ENCODE measurements at places on chromosomes 5 and 9.

DNA sequence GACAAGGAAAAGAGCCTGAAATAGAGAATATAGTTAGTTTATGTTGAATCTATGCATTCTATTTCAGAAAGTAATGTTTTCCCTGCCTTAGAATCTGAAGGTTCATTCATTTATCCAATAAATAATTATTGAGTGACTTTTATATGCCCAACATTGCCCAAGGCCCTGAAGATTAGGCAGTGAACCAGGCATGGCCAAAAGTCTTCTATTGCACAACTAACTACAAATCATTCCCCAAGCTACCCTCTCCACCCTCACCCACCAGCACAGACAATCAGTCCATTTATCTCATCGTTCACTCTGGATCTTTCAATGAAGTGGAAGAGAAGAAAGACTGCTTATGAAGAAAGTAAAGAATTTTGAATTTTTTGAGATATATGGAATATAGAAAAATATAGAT, 268.4 kb downstream of the PLK2 start:
- no peak for DNase-seq

- no peak for DNase-seq
Observed at GRCh38 chr5:97923496-97923895, 740.4 kb upstream of the RIOK2 start.

GRCh38 chr5:59506285-59506877, 387.1 kb downstream of the PDE4D start:
- no peak for DNase-seq

DNA sequence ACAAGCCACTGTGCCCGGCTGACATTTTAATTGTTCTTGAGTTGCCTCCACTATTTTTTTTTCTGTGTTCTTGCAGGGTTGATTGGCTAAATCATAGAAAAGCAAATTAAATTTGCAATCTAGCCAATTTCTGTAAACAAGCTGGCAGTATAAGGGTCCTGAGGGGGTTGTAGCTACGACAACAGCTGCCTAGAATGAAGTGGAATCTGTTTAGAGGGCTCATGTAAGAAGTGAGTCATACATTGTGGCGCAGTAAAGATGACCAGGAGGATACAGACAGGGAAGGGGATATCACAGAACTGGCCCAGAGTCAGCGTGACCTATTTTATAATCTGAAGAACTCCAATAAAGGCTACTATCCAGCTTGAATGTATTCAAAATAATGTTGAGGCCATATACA, 82.2 kb upstream of the TLE1 start:
- no peak for DNase-seq

DNA sequence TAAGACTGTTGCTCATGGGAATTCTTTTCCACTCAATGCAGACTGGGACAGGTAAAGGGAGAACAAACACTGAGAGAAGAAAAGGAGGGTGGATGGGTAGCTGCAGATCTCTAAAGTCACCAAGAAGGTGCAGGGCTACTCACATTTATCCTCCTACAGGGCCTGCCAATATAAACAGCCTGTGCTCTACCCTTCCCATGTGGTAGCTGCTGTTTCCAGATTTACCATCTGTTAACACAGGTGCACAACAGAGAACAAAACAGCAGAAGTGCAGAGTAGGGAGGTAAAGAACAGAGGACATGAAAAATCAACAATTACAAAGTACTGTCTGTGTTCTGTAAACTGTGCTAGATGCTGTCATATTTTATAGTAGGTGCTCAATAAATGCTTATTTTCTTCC, 26.0 kb downstream of the JAKMIP2 start:
- DNase-seq = no peak
